Eye (tissue), 1 donor: ENCODE measurements at places on chromosomes 6 and 20.

- DNase-seq, result no peak
These were observed 56.0 kb upstream of the TAB2 start for GRCh38 chr6:149261364-149262040.

DNA sequence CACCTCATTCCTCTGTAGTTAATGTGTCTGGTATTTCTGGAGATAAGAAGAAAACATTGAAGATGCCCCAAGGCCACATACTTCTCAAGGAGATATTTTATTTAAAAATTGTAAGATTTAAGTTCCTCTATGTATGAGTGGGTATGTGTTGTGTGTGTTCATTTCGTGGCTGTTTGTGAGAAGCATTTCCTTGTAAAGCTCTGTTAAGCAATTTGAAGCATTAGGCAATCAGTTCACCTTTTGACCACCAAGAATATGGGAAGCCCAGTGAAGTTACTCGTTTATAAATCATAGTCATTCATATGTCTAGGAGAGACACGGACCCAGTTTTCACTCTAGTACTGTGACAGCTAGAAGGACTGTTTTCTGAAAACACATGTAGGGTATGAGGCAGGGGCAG, 717.6 kb upstream of the MAP3K7 start:
- no peak for DNase-seq

- peak; percentile 51 for DNase-seq
These were observed 10.4 kb upstream of the MANBAL start for GRCh38 chr20:37278966-37279590.

DNA sequence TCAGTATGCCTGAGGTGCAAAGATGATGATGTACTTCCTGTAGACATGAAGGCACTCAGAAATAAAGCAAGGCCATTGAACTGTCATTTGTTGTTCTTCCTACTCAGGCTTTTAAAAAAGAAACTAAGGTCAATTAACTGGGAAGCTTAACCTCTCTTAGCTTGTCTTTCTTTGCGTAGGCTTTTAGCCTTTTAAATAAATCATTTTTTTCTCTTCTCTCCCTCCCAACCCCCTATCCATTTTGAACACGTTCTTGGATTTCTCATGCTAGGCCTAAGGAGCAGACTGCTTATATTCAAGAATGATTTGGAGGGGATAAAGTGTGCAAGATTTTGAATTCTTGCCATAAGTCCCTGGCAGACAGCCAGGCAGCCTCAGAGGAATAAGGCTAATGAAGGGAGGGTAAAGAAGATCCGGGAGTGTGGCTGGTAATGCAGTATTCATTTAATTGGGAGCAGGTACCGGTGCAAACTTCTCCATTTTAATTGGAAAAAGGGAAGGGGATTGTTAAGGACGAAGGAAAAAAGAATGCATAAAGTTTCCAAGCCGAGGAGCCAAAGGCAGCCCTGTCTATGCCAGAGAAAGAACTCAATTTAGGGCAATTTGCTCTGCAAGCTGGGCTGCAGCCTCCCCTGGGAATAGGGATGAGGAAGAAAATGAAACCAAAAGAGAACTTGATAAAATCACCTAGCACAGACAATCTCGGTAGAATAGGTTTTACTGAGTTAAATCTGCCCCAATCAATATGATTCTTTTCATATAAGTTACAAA, 343.8 kb upstream of the MMS22L start:
- peak; percentile 72 for DNase-seq

DNA sequence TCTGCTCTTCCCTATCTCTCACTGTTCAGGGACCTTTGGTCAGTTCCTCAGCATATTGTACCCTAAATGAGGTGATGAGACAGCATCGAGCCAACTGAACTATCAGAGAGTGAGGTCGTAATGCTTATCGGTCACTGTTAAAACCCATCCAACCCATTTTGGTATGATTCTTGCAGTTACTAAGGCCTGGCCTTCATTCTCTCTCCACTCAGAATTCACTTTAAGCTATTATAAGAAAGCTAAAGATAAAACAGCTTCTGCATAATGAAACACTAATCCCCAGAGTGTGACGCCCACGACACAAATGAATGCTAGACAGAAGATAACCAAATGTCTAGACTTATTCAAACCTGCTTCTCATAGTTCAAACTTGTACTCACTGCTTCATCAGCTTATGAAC, 175.8 kb downstream of the GMPR start:
- no peak for DNase-seq

DNA sequence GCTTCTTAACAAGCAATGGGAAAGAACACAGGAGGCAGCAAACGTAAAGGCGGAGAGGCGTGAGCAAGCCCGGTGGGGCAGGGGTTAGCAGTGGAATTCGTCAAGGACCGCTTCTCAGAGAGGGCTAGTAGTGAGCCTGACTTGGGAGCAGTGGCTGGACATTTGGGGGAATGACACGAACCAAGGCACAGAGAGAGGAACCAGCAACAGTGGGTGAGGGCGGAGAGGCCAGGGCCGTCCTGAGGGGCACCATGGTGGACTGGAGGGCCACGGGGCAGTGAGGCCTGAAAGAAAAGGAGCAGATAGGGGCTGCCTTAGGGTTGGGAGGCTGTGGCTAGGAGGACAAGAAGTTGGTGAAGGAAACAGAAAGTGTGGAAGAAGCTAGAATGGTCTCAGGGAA, 12.1 kb upstream of the ARID1B start:
- no peak for DNase-seq

DNA sequence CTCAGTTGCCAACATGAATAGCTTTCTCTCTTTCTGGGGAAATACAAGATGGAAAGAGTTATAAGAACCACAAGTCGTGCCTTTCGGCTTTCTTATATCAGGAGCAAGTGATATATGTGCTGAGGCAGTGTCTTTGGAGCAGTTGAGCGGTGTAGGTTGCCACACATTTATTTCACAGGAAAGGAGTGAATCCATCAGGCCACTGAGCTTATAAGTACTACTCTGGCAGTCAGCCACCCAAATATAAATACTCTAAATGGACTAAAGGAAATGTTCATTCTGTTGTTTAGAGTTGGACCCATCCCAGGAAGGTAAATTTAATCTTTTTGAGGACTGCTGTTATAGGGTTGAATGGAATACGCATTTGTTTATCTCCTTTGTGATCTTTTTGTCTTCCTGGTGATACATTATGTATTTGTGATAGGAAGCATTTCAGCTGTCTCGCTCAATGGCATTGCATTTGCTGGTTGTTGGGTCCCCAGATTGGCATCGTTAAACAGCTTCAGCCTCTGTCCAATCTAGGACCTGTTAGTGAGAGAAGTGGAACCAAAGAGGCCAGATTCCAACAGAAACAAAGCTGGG, 139.7 kb downstream of the SOBP start:
- no peak for DNase-seq

DNA sequence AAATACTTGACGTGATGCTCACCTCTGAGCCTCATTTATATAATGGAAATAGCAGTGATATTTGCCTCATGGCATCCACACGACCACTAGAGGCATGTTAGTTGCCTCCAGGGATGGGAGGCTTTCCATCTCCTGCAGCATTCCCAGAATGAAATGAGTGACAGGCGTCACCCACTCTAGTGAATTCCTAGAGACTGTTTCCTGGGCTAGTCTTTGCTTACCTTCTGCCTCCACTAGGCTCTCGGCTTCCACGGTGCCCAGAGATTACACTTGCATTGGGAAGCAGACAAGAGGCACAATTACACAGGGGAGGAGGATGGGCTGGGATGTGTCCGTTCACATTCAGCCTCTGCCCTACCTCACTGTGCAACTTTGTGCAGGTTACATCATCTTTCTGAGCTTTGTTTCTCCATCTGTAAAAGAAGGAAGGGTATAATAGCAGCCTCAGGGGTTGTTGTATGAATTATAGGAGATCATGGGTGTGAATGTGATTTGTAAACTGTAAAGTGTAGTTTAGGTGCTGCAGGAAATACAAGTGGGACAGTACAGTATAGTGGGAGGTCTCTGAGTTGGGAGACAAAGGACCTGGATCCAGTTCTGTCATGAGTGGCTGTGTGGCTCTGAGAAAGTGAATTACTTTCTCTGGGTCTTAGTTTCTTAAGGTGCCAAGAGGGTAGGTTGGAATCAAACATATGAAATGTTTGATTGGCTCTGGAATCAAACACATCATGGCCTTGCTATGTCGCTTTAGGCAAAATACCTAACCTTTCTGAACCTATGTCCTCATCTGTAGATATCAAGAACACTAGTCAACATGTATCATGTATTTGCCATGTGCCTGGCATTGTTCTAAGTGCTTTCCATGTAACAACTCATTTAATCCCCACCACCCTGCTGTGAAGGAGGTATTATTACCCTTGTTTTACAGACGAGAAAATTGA, 3.6 kb upstream of the VSTM2L start:
- no peak for DNase-seq

DNA sequence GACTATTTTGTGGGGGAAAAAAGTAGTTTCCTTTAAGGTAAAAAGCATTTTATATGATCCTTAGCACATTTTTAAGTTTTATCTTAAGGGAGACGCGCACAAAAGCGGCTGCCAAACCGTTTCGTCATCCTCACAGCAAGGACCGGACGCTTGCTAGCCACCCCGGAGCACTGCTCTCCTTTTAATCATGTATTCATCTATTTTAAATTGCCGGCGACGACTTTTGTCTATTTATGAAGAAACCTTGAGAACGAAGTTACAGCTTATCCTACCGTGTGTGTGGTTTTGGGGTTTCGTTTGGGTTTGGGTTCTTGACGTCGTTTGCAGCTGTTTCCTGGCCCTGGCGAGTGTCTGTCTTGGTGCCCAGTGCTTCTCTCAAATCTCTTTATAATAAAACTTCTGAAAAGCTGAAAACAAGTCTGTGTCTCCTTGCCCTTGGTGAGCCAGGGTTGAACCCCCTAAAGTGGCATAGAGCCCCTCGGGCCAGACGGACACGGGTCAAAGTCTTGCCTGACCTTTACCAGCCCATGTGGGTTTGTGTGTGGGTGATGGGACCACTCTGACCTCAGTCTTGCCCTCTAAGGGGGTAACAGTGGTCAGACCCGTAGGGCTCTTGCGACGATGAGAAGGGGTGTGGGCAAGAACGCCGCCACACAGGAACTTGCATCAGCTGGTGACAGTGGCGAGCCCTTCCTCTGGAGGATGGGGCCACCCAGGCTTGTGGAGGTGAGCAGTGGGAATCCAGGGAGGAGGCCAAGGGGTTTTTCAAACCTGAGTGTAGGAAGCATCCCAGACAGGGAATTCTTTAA, 117.6 kb downstream of the JPH2 start:
- DNase-seq, result no peak

- no peak for DNase-seq
These were observed 201.8 kb downstream of the SASH1 start for GRCh38 chr6:148544421-148544820.

DNA sequence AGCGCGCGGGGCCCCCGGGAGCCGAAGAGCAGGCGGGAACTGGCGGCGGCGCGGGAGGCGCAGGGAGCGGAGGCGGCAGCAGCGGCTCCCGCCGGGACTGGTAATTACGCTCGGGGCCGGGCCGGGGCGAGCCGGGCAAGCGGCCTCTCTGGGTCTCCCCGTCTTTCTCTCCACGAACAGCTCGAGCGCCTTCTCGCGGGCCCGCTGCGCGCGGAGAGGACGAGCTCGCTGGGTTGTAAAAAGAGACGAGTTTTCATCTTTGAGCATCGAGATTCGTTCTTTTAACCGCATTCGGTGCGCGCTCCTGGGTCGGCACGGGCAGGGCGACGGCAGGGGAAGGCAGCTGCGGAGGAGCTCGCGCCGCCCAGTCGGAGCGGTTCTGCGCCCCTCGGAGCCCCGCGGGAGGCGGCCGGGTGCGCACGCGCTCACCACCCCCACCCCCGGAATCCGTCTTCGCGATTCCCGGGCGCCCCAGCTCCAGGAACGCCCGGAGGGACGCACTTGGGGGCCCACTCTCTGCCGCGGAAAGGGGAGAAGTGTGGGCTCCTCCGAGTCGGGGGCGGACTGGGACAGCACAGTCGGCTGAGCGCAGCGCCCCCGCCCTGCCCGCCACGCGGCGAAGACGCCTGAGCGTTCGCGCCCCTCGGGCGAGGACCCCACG, 38.0 kb downstream of the YTHDF1 start:
- peak; percentile 74 for DNase-seq

DNA sequence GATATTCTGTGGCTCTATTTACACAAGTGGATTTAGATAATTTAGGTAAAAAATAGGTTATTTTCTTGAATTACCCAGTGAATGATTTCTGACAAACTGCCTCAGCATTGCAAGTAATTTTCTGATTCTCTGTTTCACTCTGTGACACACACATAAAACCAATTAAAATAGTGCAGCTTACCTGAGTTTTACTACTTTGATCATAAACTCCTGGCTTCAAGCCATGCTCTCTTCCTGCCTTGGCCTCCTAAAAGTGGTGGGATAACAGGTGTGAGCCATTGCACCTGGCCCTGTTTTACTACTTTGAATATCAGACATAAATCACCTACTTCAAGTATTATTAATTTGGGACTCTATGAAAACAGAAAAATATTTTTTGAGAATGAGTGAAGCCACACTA, 462.9 kb downstream of the ADGRB3 start:
- no peak for DNase-seq

DNA sequence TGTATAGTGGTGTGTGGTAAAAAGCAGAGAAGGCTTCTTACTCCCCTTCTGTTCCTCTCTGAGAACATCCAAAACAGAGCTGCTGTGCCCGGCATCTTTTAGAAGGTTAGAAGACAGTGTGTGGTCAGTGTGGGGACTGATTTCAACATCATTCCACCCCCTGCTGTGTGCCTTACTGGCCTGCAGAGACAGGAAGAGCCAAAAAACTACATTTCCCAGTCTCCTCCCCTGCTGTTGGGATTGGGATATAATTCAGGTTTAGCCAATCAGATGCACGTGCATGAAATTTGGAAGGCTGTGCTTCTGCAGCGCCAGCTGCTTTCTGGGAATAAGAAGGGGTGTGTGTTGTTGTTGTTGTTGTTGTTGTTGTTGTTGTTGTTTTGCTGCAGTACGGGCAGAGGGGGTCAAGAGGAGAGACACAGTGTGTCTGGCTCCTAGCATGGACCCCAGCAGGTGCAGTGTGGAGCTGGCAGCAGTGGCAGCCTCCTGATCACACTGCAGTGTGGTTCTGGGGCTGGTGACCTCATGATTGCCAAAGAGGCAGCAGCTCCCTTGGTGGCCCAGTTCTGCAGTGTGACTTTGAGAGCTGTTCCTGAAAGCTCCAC, 74.7 kb downstream of the MRPL14 start:
- DNase-seq, result peak; percentile 61

DNA sequence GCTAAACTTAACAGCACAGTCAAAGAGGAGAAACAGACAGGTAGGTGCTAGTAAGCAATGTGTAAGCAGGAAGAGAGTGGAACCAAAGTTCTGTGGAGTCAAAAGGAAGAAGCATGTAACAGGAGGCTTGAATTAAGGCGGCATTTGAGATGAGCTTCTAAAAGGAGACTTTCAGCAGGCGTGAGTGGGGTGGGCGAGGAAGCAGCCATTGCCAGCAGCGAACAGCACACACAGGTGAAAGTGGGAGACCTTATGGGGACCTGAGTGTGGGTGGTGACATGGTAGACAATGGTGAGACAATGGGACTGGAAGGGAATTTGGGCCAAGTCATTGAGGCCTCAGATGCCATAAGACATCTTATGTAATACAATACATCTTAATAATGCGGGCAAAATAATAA, 195.0 kb downstream of the PAX1 start:
- DNase-seq, result no peak

GRCh38 chr6:28349344-28349891, 329 bp upstream of the ZKSCAN3 start:
- DNase-seq, result no peak
